ENCODE measurements at places on chromosomes 16 and 17.

GRCh38 chr17:69883120-69883519, 191.9 kb upstream of the KCNJ16 start:
- no peak for DNase-seq

- DNase-seq: no peak
Measured at GRCh38 chr17:47733674-47734410, 806 bp downstream of the TBX21 start.

DNA sequence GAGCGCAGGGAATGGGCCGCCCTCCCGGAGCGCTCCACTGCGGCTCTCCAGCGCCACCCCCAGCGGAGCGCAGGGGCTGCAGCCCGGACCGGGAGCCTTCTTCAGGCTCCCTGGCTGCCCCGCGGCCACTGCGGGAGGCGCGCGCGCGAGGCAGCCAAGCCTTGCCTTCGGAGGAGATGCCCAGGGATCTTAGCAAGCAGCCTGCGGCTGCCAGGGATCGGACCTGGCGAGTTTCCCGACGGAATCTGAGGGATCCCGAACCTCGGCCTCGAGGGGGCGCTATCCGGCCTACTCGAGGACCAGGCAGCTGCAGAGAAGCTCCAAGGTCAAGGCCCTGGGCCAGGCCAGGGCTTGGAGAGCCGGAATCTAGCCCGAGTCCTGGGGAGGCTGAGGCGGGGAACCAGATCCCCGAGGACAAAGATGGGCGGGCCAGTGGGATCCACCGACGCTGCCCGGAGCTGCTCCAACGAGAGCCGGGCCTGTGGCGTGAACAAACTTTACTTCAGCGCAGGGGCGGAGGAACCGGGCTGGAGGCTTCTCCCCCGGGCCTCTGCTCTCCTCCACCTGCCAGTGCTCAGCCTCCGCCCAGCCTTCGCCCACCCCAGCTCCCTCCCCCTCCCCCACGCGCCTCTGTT, at the start of gene IRX6:
Gene IRX6, plus strand, starts transcription at position 567 of the 635 bp plus-strand sequence. CDS start 889 bp downstream, outside the sequence.
- DNase-seq: no peak

GRCh38 chr17:82242698-82242976, 13.8 kb downstream of the SLC16A3 start:
- no peak for DNase-seq

- DNase-seq: no peak
Measured at GRCh38 chr16:49502136-49502881, 128.7 kb downstream of the C16orf78 start.

- no peak for DNase-seq
Measured at GRCh38 chr16:89341697-89342694, 124.5 kb downstream of the ZNF778 start.

DNA sequence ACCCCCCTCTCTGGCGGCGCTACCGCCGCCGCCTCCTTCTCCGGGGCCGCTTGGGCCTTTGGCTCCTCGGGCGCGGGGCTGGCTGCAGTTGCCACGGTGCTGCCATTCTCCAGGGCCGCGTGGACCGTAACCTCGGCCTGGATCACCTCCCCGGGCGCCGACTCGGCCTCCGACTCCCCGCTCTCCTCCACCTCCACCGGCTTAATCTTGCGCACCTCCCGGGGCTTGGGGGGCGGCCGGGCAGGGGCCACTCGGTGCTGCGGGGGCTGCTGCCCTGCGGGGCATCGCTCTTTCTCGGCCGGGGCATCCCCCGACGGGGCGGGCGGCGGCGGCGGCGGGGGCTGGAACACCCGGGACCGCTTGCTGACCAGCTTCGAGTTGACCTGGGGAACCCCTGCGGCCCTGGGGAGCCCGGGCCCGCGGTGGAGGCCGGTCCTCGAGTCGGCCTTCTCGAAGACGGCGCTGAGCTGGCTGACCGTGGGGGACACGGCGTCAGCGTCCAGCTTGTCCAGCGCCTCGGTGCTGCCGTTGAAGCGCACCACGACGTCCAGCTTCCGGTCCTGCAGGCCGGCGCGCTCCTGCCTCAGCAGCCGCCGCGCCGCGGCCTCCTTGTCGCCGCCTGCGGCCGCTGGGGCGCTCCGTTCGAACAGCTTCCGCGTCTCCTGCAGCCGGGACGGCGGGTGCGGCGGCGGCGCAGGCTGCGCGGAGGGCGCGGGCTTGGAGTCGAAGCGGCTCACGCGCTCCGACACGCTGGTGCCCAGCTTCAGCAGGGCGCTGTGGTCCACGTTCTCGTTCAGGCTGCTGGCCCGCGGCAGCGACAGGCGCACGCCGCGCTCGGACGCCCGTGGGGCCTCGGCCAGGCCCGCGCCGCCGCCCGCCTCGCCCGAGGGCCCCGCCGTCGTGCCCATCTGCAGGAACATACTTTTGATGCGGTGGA, 792 bp downstream of the PPP1R9B start:
- peak; percentile 26 for DNase-seq

- peak; percentile 3 for DNase-seq
Measured at GRCh38 chr17:67671493-67671892, 46.2 kb upstream of the NOL11 start.

DNA sequence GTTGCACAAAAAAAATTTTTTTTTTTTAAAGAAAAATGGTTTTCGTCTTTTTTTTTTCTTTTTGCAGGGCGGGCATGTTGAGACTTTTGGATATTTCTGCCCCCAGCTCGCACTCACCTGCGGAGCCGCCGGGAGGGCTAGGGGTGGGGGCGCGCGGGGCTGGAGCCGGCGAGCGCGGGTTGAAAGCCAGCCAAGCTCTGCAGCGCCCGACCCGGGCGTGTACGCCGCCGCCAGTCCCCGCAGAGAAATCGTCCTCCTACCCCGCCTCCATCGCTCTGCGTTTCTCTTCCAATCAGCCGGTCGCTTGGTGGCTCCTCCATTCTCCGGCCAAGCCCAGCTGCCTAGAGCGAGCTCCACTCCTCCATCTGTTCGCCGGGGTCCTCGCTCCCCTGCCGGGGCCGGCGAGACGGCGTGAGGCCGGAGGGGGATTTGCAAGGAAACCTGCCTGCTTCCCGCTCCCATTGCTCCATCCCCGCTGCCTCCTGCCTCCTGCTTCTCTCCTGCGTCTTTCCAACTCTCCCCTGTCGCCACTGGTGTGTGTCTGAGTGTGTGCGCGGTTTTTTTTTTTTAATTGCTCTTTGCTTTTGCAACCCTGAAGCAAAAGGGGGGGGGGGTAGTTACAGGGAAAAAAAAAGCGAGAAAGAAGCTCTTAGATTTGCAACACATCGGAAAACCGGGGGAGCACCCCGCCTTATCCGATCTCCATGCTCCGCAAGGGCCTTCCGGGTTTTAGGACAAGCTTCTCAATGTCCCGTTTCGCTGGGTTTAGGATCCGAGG, 1.8 kb upstream of the UBTF start:
- DNase-seq: peak; percentile 79

DNA sequence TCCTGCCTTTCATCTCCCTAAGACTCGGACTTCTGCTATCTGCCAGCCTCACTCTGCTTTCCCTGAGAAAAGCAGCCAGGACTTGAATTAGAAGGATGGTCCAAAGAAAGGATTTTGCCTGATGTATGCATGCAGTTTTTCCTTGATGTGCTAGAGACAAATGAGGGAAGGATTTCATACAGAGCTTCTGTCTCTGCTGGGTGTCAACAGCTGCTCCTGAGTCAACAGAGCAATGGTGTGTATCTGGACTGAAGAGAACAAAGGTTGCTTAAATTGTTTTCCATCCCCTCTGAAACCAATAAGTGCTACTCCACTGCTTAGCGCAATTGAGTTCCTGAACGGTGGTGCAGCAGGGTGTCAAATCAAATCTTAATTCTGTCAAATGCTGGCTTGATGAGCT, 680.6 kb upstream of the C16orf82 start:
- no peak for DNase-seq

- no peak for DNase-seq
Measured at GRCh38 chr17:5260542-5260941, 21.5 kb upstream of the RABEP1 start.

GRCh38 chr17:81838753-81839255, 4.0 kb upstream of the PPP1R27 start:
- DNase-seq: no peak

DNA sequence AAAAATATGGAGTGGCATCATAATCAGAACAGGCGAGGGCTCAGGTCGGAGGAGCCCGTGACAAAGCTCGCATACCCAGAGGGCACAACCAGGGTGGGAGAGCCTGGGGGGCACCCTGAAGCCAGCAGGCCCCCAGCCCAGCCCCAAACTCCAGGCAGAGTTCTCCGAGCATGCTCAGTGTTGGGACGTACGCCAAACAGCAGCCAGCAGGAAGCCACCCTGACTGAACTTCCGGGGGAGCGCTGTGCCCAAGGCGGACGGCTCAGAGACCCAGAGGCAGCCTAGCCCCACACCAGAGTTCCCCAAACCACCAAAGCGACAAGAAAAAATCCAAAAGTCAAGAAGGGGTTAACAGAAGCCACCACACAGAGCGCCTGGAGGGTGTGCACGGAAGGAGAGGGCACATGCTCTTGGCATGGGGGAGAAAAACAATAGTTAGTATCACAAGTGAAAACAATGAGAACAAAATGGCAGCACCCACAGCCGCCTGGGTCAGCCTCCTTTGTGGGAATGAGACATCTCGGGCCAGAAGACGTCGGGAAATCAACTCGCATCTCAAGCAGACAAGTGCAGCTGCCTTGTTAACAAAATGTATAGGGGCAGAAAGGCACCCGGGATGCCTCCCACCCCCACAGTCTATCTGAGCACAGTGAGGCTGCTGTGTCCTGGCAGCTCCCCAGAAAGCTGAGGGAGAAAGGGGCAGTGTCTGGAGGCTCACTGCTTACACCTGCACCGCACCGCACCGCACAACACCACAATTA, 11.9 kb downstream of the EXOC7 start:
- DNase-seq: no peak

GRCh38 chr16:845351-845745, 44.8 kb upstream of the GNG13 start:
- DNase-seq: no peak

DNA sequence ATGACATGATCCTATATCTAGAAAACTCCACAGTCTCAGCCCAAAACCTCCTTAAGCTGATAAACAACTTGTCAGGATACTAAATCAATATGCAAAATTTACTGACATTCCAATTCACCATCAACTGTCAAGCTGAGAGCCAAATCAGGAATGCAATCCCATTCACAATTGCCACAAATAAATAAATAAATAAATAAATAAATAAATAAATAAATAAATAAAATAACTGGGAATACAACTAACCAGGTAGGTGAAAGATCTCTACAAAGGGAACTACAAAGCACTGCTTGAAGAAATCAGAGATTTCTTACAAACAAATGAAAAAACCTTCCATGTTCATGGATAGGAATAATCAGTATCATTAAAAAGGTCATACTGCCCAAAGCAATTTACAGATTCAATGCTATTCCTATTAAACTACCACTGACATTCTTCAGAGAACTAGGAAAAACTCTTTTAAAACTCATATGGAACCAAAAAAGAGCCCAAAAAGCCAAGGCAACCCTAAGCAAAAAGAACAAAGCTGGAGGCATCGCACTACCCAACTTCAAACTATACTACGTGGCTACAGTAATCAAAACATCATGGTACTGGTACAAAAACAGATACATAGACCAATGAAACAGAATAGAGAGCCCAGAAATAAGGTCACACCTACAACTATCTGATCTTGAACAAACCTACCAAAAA, 37.7 kb downstream of the BRIP1 start:
- DNase-seq: no peak

DNA sequence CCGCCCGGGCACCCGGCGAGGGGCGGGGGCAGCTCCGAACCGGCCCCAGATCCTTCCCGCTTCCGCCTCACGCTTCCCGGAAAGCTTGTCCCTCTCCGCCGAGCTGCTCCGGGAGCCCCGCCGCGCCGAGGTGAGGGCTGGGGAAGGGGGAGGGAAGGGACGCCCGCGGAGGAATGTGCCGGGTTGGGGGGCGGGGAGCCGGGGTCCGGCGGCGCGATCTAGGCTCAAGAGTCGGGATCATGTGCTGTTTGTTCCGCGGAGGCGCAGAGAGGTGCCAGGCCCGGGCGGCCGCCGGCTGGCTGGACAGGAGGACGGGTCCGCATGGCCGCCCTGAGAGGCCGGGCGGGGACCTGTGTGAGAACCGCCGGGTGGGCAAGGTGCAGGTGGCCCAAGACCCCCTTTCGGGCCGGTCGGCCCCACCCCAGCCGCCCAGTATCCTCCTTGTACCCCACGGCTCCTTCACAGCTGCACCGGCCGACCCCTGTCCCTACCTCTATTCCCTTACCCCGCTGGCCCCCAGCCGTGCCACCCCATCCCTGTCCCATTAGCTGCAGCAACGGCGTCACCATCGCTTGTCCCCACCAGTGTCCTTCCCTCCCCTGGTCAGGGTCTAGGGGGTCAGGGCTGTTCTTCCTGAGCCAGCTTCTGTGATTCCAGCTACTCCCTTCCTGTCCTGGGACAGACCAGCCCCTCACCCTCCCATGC, 429 bp downstream of the KIF1C start:
- DNase-seq: no peak

- DNase-seq: no peak
Measured at GRCh38 chr16:81327447-81328196, 12.9 kb downstream of the GAN start.

GRCh38 chr17:18191236-18191667, 7.6 kb downstream of the ALKBH5 start:
- no peak for DNase-seq

DNA sequence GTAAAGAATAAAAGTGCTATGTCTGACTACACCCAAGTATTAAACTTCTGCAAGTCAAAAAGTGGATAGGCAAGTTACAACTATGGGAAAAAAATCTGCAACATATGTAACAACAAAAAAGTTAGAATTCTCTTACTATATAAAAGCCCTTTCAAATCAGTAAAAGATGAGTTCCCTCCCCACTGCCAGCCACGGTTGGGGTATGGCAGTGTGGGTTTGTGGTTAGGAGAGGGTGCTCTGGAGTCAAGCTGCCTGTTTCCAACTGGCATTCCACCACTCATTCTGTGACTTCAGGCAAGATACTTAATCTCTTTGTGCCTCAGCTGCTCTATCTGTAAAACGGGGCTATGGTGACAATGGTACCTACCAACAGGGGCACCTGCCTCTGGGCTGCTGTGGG, 26.6 kb upstream of the MFSD6L start:
- no peak for DNase-seq

DNA sequence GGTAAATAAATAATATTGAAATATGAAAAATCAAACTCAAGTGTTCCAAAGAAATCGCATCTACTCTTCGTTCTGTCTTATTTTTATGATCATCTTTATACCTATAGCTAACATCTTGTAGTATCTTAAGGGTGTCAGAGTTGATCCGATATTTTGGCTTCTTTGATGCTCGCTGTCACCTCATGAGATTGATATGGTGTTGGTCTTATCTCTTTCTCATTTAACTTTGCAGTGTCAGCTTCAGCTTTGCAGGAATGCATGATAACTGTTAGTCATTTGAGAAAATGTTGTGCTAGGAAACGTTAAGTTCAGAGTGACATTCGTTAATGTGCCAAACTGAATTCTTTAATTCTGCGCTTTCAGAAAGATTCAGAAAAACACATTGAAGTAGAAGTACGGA, 19.4 kb downstream of the NOL11 start:
- DNase-seq: no peak

DNA sequence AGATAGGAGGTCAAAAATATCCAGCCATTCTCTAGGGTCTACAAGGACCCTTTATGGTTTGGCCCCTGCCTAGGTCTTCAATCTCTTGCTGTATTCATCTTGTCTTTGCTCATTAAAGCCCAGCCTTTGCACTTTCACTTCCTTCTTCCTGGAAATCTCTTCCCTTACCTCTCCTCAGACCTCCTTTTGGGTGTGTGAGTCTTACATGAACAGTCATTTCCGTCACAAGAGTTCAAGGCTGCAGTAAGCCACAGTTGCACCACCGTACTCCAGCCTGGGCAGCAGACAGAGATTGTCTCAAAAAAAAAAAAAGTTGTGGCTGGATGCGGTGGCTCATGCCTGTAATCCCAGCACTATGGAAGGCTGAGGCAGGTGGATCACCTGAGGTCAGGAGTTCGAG, 6.0 kb upstream of the ATP1B2 start:
- no peak for DNase-seq

Measured in NCI-H345 (cell line).